Heart left ventricle (tissue), 16 donors: ENCODE measurements at places on chromosomes 7 and 10. TPM values are rescaled to one million over a fixed set of nuclear protein-coding genes. Genes with fewer than 3 reads are reported as not detected.

CALHM3 gene
- not detected for polyA plus RNA-seq

GNG11 gene
- 29.4 TPM for polyA plus RNA-seq

RPEL1 gene
- not detected for polyA plus RNA-seq

TSPAN12 gene
- polyA plus RNA-seq = 32.1 TPM

DNA sequence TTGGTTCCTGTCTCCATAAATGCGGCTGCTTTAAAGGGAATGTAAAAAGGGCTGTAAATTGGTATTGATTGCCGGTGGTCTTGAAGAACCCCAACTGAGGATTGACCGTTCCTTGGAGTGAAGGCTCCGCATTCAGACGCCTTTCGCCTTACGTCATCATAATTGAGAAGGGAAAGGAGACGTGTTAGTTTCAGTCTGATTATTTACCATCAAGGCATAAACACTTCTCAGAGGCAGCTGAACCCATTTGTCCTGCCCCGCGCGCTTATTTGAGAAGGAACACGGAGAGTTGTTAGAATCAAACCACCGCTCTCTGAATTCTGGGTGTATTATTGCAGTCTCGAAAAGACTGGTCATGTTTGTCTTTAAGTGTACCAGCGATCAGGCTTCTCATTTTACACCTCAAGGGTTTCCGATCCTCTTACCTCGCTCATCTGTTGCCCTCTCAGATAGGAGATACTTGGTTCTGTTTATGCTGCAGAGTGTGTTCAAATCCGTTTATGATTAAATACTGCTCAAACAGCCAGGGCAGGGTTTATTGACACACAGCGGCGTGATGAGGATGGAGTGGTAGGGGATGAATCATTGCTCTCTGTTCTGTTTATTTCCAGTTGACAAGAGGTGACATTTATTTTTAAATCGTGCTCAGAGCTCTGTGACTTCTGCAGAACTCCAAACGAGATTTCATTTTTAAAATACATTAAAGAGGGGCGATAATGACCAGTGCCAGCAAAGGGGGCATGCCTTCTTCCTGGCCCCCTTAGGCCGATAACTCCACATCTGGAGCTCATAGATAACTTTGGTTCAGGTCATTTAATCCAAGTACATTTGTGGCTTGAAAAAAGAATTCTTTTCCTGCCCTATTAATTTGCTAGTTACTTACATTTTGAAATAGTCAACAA lies 30.4 kb downstream of the FOXK1 start:
- H3K27me3 ChIP-seq = no peaks in the 10 kb centered on the region
- H3K4me1 ChIP-seq = peaks cover 56% of the 10 kb centered on the region
- DNase-seq = no peak
- H3K27ac ChIP-seq = no peak overlapping the region

DNA sequence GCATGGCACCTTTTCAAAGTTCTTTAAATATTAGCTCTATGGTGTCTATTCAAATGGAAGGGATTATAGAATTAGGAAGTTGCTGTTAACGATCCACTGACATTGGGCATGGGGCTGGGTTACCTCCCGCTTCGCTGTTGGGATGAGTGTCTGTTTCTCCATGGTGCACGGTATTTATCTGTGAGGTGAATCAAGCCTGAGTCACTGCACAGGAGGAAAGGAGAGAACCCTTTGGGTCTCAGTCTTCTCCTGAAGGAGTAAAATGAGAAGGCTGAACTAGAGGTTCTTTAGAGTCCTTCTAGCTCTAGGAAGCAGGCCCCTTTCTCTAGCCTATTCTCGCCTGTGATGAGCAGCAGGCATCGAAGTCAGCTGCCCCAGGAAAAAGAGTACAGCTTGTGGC lies 7.3 kb downstream of the JCAD start:
- no peaks in the 10 kb centered on the region for H3K36me3 ChIP-seq
- no peaks in the 10 kb centered on the region for H3K27me3 ChIP-seq
- peaks cover 43% of the 10 kb centered on the region for H3K4me1 ChIP-seq

- H3K4me1 ChIP-seq = no peaks in the 10 kb centered on the region
- no peaks in the 10 kb centered on the region for H3K36me3 ChIP-seq
- H3K4me3 ChIP-seq = no peak overlapping the region
- no peak for DNase-seq
These were observed 146.3 kb downstream of the HIBADH start for GRCh38 chr7:27516421-27516820.

GRCh38 chr10:5748394-5748803 lies 63.8 kb downstream of the TASOR2 start:
- H3K4me3 ChIP-seq = no peak overlapping the region
- no peaks in the 10 kb centered on the region for H3K4me1 ChIP-seq
- no peak for DNase-seq
- no peaks in the 10 kb centered on the region for H3K27me3 ChIP-seq
- peaks cover 87% of the 10 kb centered on the region for H3K36me3 ChIP-seq

- DNase-seq = no peak
- H3K27ac ChIP-seq = no peak overlapping the region
- H3K4me1 ChIP-seq = no peaks in the 10 kb centered on the region
- H3K4me3 ChIP-seq = no peak overlapping the region
These were observed 161.7 kb upstream of the CSTF2T start for GRCh38 chr10:51861051-51861450.

DNA sequence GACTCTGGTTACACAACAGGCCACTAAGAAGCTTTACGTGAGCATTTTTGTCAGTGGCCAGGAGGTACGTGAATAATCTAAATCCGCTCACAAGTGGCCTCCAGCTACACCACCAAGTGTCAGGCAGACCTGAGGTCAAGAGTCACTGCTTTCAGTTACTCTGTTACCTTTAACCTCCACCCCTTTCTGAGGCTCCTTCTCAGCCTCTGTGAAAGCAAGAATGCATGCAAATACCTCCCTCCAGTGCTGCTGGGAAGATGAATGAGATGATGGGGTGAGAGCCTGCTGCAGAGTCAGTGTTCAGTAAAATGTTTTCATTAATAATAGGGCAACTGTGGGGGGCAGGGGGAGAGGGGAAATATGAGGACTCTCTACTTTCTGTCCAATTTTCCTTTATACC lies 11.2 kb downstream of the DDC start:
- H3K36me3 ChIP-seq = no peaks in the 10 kb centered on the region
- no peaks in the 10 kb centered on the region for H3K4me1 ChIP-seq
- peaks cover 7% of the 10 kb centered on the region for H3K27me3 ChIP-seq
- no peak for DNase-seq

DNA sequence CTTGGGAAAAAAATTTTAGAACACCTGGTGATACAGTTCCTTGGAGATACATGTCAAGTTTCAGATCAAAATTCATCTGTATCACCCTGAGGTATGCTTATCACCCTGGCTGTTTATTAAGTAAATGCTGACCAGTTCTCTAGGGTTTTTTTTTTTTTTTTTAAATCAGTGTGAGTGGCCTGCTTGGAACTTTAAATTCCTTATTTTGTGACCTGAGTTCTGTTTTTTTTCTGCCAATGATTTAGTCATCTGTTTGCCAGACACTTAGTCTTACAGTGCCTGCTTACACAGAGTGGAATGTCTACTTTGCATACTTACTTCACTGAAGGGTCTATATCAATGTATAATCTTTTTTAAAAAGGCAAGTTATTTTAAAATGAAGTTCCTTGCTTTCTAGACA lies 1.8 kb downstream of the TSPAN13 start:
- peak overlapping the region; percentile 80 for H3K27ac ChIP-seq
- no peak overlapping the region for H3K4me3 ChIP-seq
- H3K4me1 ChIP-seq = no peaks in the 10 kb centered on the region
- no peak for DNase-seq

- H3K4me1 ChIP-seq = peaks cover 2% of the 10 kb centered on the region
- H3K4me3 ChIP-seq = no peak overlapping the region
- H3K27ac ChIP-seq = no peak overlapping the region
- no peaks in the 10 kb centered on the region for H3K36me3 ChIP-seq
These were observed 73.8 kb downstream of the OSBPL3 start for GRCh38 chr7:24905996-24906770.

- no peak overlapping the region for H3K27ac ChIP-seq
- H3K36me3 ChIP-seq = no peaks in the 10 kb centered on the region
- no peaks in the 10 kb centered on the region for H3K27me3 ChIP-seq
- no peak overlapping the region for H3K4me3 ChIP-seq
- no peaks in the 10 kb centered on the region for H3K4me1 ChIP-seq
These were observed 142.9 kb downstream of the PAXIP1 start for GRCh38 chr7:154859747-154860620.
